ENCODE measurements at places on chromosomes 7 and 10.

DNA sequence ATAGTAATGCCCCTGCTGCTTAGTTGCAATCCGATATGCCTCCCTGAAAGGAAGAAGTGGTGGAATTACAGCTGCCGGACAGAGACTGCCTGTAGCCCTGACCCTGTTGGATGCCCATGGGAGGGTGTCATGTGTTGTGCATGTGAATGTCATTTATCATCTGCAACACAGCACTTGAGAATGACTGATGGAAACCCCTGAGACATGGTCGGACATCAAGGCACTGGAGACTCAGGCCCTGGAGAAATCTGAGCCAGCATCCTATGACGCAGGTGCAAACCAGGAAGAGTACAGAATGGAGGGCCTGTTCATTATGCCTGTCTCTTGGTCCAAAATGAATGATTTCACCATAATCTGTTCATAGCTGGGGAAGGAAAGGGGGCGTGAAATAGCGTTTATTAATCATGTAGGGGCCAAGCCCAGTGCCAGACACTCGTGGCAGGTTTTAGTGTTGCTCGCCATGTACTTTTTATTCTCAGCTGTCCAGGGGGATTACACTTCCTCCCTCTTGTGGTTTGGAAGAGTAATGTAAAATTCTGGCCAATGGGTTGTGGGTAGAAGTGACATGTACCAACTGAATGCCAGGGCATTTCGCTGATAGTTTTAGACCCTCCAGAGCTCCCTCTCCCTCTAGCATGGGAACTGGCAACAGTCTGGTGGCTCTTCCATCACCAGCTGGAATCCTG lies 23.0 kb upstream of the LEP start:
- DNase-seq: no peak

- no peak for DNase-seq
Observed at GRCh38 chr10:122665329-122665860, 34.3 kb downstream of the C10orf120 start.

DNA sequence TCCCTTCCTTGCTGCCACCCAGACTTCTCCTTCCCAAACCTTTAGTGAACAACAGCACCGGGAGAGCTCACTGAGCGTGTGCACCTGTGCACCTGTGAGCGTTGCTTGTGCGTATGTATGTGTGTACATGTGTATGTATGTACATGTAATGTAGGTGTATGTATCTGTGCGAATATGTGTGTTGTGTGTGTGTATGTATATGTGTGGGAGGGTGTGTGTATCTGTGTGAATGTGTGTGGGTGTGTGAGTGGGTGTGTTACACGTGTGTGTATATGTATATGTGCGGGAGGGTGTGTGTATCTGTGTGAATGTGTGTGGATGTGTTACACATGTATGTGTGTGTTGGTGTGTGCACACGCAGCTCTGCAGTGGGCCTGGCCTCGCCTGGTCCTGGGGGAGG lies 44.5 kb upstream of the DNAJB6 start:
- no peak for DNase-seq

DNA sequence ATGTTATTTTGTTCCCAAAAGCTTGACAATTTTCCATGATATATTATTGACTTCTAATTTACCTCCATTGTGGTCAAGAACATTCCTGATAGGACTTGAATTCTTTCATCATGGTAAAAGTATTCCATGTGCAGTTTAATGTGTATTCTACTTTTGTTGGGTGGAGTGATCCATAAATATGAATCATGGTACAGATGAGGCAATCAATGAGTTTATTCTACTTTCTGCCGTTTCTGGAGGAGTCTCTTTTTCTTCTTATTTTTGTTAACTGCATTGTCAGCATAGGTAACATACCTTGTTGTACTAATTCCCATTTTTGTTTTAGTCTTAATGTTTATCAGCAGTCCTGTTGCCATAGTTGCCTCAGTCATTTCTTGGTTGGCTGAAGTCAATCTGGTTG lies 69.6 kb downstream of the SHOC2 start:
- DNase-seq: no peak

GRCh38 chr10:103772096-103772845 lies 83.1 kb downstream of the SH3PXD2A start:
- DNase-seq: peak; percentile 56

DNA sequence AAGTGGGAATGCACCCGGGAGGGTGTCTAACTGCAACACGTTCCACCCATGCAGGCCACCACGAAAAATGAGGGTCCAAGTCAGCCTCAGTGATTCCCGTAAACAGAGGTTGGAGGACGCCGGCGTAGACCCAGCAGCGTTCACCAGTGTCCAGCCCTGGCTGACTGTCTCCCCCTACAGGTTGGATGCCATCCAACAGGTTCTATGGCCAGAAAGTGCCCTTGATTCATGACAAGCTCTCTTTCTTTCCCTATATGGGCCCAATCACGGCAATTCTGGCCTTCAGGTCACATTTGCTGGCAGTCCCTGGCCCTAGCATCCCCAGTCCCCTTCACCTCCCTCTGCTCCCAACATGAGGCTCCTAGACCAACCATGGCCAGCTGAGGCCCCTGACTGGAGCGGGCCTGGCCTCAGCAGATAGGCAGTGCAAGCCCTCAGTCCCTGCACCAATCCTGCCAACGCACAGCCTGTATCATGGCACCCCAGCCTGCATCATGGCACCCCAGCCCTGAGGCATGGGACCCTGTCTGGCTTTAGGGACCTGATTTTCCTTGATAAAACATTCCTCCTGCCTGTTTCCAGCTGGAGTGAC lies 227.4 kb downstream of the GRID1 start:
- no peak for DNase-seq

DNA sequence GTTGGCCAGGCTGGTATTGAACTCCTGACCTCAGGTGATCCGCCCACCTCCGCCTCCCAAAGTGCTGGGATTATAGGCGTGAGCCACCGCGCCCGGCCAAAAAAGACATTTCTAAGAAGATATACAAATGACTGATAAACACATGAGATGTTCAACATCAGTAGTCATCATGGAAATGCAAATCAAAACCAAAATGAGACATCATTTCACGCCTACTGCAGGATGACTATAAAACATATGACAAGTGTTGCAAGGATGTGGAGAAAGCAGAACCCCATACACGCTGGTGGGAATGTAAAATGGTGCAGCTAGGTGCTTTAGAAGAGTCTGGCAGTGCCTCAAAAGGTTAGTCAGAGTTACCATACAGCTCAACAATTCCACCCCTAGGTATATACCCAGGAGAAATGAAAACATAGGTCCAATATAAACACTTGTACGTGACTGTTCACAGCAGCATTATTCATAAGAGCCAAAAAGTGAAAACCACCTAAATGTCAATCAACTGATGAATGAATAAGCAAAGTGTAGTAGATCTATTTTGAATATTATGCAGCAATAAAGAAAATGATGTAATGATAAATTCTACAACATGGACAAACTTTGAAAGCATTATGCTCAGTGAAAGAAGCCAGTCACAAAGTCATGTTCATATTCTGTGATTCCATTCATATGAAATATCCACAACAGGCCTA lies 24.5 kb downstream of the TMEM209 start:
- DNase-seq: no peak

DNA sequence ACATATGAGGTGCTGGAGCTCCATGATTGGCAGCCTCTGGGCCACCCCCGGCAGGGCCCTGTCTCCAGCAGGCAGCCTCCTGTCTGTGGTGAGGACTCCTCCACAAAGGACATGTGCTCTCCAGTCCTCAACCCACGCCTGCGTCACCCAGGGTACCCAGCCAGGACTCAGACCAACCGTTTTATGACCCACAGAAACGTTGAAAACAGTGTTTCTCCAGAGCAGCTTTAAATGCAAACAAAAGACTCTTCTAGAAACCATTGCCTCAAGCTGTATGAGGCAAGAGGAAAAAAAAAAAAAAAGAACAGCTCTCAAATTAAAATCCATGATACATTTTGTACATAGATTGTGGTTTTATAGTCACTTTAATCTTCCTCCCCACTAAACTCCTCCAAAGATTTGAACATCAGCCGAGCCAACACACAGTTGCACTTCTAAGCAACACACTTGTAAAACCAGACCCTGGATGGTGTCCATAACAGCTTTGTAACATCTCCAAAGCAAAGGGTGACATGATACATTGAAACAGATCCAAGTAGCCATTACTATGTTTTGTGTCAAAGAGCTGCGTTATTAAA lies 175.0 kb upstream of the LYZL2 start:
- no peak for DNase-seq

DNA sequence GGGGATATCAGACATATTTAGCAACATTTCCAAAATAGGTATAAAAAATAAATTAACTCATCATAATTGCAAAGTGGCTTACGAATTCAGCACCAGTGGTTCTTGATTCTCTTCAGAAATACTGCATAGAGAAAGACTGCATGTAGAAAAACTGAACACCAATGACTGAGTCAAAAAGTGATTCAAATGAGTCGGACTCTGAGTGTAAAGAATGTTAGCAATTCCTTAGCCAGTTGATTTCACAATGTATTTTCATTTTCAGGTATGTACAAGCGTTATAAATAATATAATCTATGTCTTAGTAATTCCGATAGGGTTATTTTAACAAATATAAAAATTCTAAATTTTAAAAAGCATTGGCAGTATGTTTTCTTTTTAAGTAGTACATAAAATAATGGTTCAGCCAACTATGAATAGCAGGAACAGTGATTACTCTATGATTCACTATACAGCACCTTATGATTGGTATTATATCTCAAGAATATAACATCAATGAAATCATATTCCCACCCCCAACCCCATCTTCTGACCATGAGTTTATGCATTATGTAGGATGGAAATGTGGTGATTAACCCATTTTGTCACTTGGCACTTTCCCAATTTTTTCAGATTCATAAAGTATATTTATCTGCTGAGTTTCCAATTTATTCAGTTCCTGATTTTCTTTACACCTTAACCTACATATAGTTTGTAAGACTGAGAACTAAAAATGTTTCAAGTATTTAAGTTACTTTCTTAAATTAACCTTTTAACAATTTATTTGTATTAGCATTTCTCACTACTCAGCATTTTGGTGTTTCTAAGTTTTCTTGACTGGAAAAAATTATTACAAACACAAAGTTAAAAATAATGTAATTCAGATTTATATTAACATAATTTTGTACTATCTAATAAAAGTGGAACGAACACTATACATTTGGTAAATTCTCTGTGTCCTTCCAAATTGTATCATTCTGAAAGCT lies 33.9 kb downstream of the DNAJC1 start:
- no peak for DNase-seq

GRCh38 chr10:478471-479245 lies 210.8 kb downstream of the DIP2C start:
- DNase-seq: no peak

GRCh38 chr7:73345538-73345937 lies 17.6 kb downstream of the FKBP6 start:
- DNase-seq: no peak

- no peak for DNase-seq
Observed at GRCh38 chr10:92385831-92386230, 94.9 kb downstream of the MARCHF5 start.
